ENCODE measurements at places on chromosomes 1 and 21.

DNA sequence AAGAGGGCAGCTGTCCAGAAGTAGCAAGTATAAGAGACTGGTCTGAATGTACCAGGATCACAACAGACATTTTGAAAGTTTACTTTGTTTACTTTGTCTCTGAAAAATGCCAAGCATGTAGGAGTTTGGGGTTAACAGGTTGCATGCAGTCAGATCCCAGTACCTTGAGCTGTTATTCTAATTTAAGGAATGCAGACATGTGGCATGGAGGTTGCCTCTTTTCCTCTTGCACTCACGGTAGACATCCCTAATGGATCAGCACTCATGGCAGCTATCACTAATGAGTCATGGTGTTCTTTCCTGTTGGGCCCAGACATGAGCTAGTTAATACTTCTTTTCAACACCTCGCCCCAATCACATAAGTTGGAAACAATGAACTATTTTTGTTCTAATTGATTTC, 67.3 kb downstream of the GADD45A start:
- no peak for DNase-seq

DNA sequence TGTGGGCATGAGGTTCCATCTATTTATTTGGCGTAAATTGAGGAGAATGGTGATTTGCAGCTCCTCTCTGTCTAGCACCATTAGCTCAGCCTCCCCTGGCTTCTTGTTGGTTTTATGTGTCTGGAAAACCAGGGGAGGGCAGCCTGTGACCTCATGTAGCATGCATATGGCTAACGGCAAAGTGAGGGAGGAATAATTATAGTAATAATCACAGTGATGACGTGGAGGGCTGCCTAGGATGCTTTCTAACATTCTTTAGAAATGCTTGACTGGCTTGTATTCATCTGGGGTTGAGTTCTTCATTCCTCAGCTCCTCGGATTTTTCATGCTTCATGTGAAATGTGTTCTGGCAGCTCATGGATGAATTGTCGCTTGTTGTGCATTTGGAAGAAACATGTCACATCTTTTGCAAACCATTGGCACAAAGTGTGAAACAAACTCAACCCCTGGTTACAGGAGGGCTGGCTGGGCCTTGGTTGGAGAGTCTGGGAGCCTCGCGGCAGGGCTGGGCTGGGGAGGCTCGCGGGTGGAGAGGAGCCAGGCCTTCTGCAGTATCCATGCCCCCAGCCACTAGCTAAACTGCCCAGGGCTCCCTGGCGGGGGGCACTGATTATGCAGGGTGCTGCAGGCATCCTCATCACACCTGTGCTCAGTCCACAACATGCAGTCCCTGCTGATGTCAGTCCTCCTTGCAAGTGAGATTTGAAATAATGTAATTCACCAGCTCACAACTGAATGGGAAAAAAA, 149.6 kb downstream of the DISC1 start:
- DNase-seq, result no peak

GRCh38 chr1:36843906-36844610, 190.3 kb downstream of the GRIK3 start:
- DNase-seq, result no peak

DNA sequence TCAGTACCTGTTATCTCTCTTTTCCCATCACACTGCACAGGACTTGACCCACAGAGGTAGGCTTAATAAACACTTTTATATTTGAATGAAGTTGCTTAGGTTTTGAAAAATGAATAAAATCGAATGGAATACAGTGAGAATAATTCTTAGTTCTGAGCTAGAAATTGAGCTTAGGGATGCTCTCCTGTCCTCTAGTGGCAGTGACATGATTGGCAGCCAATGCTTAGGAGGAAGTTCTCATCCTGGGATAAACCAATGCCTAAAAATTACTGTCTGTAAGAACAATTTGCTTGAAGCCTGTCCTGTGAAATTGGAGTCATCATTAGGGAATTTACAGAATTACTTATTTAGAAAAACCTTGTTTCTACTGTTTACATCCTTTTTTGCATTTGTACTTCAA, 21.3 kb upstream of the CYP4X1 start:
- DNase-seq, result no peak

DNA sequence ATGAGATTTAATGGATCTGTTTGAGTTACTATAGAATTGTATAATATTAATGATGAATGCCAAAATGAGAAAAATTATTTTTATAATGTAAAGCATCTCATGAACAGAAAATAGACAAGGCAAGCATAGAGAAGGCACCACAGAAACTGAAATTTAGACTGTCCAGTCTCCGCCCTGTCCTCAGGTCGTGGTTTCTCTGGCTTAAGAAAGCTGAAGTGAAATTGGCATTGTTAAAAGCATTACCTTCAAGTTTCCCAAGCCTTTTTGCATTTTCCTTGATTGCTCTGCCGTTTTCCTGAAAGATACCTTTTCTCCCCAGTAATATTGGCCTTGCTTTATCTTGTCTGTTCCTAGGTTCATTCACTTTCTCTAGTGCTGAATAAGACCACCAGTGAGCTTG, 58.0 kb downstream of the VPS13D start:
- no peak for DNase-seq

- no peak for DNase-seq
These were observed 19.1 kb downstream of the KCNQ4 start for GRCh38 chr1:40802742-40803113.

DNA sequence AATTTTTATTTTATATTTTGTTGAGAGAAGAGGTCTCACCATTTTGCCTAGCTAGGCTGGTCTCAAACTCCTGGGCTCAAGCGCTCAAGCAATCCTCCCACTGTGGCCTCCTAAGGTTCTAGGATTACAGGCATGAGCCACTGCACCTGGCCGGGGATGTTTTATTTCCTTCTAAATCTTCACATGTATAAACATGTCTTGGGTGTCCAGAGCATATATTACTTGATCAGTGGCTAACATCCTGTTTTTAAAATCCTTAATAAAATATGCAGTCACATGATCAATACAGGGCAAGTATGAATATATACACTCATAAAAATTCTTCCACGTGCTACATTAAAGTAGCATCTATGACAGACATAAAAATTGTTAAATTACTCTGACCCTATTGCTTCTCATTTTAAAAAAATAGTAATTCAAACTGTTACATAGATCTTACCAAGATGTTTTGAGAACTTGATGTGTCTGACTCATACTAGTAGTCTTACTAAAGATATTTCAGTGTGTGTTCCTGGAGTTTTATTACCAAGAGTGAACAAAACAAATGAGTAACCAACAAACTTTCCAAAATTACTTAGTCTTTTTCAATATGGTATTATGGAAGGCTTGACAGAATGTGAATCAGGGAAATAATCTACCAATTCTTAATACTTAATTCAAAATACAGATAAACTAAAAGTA, 222.5 kb downstream of the SLC45A1 start:
- no peak for DNase-seq

GRCh38 chr1:78651241-78651640, 1.6 kb downstream of the IFI44 start:
- DNase-seq, result no peak

DNA sequence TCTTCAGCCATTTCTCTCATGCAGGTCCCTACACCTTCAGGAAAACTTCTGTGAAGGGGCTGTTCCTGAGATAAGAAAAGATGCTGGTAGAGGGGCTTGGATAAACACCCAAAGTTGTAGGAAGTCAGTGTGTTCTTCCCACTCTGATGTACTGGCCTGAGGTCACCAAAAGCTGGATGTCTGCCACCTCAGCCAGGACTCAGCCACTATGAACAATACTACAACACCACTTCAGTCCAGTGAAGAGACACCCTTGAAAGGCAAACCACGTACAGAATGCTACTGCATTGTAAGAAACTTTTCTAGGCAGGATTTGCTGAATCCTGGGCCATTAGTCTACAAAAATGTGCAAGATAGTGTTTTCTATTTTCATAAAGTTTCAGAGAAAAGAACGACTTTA, 2.4 kb downstream of the PTPN14 start:
- no peak for DNase-seq

GRCh38 chr1:201471772-201472171, 2.8 kb upstream of the PHLDA3 start:
- DNase-seq, result no peak

All from progenitor cell of endocrine pancreas (in vitro differentiated cells).